ENCODE measurements at places on chromosomes 2 and 18.
A peak's percentile ranks its signal among the peaks of the same experiment; 100 is the strongest.

DNA sequence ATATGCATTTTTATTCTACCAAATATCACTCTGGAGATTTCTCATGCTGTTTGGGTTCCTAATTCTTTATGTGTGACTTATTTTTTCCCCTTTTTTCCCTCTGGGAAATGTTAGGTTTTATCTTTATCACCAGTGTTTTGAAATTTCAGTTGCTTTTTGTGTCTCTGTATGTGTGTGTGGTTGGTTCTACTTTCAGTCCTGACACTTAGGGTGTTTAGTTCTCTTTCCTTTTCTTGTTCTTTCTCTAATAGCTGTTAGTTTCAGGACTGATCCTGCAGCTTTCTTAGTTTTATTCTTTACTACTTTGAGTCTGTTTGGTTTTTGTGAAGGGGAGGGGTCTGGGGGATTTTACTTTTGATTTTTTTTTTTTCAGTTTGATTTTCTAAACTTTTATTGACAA is 23.1 kb downstream of the PPM1B start:
- no peak for DNase-seq

GRCh38 chr2:168015274-168015953 is 232.0 kb downstream of the STK39 start:
- no peak for DNase-seq

DNA sequence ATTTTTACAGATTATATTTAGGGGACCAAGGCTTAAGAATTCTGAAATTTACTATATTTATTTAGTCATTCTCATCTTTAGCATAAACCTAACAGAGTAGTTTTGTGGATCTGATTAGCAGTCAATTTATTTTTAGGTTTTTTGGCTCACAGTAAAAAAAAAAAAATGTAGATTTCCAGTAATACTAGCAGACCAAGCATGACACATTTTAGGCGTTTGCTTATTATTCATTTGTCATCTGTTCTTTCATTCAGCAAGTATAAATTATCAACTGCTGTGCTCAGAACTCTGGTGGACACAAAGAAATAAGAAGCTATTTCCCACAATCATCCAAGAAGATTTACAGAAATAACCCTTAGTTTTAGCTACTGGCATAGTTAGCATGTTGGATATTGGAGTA is 20.6 kb downstream of the PDE1A start:
- no peak for DNase-seq

GRCh38 chr2:200242570-200242969 is 63.9 kb upstream of the SPATS2L start:
- no peak for DNase-seq

DNA sequence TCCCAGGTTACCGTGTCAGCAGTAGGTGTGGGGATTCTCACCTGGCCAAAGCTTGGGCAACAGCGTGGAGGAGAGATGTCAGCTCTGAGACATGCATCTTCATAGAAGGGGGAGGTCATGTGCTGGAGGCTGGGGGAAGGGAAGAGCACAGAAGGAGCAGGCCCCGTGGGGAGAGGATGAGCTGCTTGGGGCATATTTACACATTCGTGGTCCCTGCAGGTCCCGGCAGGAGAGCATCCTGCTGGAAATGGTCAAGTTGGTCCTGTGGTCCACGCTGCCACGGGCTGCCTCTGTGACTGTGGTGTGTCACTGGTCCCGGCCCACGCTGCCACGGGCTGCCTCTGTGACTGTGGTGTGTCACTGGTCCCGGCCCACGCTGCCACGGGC is 195.1 kb upstream of the TWIST2 start:
- no peak for DNase-seq

- no peak for DNase-seq
These were observed 29.9 kb downstream of the CTAGE1 start for GRCh38 chr18:22387787-22388186.

DNA sequence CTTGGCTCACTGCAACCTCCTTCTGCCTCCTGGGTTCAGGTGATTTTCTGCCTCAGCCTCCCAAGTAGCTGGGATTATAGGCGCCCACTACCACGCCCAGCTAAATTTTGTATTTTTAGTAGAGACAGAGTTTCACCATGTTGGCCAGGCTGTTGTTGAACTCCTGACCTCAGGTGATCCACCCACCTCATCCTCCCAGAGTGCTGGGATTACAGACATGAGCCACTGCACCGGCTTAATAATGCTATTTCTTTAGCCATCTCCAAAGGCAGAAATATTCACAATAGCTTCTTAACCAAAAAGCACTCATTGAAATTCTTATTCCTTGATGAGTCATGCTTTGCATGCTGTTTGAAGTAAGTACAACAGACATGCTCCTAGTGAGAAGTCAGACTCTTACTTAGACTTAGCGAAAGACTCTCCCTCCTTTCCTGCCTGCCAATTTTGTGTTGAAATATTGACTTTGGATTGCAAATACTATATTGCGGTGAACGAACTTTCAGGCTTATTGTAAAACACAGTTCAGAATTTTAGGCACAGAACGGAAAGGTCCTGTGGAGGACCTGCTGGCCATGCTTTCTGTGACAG is 4.4 kb downstream of the ACTR3 start:
- peak; percentile 33 for DNase-seq

- DNase-seq: no peak
These were observed 871.8 kb downstream of the SLC4A3 start for GRCh38 chr2:220499225-220499624.

- no peak for DNase-seq
These were observed 2.4 kb upstream of the ZEB2 start for GRCh38 chr2:144522176-144522896.

DNA sequence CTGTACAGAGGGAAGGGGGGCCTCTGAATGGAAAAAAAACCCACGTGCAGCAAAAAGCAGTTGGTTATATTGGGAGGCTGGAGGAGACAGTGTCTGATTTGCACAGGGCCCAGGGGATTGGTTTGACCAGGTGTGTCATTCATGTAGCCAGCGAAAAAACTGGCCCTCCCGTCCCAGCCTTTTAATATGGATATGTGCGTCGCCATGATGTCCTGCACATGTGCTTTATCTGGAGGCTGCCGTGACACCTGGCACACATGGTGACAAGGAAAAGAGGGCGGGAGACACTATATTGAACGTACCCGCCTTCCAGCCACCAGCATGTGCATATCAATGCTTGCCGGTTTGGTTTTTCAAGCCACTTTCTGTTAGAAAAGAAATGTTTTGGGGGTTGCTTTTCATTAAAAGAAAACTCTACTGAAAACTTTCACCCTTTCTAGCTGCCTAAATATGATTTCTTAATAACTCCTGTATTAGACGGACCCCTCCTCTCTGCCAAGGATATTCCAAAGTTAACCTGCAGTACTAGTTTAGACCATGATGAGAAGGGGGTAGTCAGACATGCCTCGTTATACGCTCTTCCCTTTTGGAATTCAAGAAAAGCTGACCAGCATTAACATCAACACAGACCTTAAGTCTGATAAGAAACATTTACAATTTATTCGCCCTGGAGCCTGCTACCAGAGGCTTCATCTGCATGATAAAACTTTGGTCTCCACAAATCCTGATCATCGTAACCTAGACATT is 16.2 kb downstream of the SLC25A52 start:
- no peak for DNase-seq

DNA sequence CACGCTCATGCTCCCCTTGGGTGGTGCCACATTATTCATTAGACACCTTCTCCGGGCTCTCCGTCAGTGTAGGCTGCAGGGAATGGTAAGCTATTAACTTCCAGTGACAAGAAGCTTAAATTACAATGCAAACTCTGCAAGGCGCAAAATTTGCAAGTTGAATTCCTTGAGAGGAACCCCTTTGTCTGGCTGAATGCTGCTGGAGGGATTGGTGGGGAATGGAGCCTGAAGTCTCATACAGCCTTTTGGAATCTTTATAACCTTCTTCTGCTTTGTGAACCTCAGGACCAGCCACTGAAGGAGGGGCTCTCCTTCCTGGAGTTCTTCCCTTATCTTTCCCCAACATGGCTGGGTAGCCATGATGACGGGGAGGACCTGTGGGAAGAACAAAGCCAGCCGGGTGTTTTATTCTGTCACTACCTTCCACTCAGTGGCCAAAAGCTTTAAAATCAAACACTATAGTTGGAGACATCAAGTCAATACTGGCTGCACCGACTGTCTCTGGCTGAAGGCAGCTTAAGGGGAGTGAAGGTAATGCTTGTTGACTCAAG is 220.9 kb upstream of the EPHA4 start:
- no peak for DNase-seq

DNA sequence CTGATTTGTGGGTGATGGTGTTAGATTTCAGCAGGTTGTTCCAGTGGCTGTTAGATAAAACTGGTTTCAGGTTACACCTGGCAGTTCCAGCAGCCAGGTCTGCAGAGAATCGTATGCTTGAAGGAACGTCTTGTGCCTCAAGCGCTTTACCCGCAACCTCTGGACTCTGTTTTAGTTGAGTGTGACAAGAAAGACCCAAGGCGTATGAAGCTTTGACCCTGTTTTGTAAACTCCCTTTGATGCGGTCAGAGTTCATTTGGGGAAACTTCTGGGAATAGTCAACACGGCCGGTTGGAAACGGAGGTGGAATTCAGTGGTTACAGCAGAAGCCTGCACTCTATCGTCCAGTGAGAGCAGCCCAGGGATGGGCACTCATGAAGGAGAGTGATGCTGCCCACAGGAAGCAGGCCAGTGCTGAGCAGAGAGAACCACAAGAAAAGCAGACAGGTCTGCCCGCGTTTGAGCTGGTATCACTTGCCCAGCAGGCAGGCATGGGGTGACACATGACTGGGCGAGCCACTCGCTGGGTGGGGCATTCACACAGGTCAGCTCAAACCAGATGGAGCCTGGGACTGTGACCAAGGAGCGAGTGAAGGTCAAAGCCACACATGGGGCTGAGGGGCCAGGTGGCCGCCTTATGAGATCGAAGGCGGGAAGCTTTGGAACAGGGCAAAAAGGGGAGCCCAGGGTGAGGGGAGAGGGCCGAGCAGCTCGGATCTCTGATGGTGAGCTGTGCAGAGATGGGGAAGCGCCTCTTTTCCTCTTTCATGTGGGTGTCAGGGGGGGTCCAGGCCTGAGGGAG is 99.6 kb upstream of the MBOAT2 start:
- DNase-seq: no peak

GRCh38 chr2:193929131-193929530 is 1727.9 kb upstream of the SLC39A10 start:
- DNase-seq: no peak

GRCh38 chr2:47822518-47822917 is 39.6 kb downstream of the MSH6 start:
- no peak for DNase-seq

GRCh38 chr2:10449838-10450691 is 1.9 kb upstream of the ODC1 start:
- DNase-seq: no peak

GRCh38 chr2:62478093-62478580 is 27.9 kb downstream of the TMEM17 start:
- no peak for DNase-seq

DNA sequence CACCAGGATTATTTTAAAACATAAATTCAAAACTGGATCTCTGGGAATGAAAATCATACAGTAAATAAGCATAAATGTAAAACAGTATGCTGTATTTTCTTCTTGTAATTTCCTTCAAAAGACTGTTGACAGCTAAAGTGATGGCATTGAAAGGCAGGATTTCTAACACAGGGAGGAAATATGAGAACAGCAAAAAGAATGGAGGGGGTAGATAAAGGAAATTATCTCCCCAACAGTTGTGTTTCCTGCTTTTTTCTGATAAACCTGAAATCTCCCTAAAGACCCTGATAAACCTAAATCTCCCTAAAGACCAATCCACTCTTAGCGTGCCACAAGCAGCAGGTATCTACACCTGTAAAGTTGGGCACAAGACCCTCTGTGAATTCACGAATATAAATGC is 50.8 kb downstream of the PIAS2 start:
- DNase-seq: no peak

GRCh38 chr2:101818531-101819451 is 121.3 kb downstream of the MAP4K4 start:
- no peak for DNase-seq

DNA sequence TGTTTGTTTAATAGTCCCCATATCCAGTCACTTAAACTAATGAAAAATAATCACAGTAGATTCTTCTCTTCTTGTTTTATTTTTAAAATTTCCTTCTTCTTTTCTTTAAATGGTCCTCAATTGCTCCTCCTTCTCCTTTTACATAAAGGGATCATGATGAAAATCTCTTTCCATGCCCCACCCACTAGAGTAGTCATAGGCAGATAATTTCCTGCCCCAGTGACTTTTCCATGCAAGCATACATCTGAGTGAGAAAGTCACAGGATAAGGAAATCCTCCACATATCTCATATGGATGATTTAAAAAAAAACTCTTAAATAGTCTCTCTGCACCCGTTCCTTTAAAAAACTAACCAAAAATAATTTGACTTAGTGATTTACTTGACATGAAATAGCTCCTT is 552.3 kb upstream of the SETBP1 start:
- DNase-seq: no peak

- DNase-seq: no peak
These were observed 21.9 kb upstream of the ALPI start for GRCh38 chr2:232434091-232434490.

DNA sequence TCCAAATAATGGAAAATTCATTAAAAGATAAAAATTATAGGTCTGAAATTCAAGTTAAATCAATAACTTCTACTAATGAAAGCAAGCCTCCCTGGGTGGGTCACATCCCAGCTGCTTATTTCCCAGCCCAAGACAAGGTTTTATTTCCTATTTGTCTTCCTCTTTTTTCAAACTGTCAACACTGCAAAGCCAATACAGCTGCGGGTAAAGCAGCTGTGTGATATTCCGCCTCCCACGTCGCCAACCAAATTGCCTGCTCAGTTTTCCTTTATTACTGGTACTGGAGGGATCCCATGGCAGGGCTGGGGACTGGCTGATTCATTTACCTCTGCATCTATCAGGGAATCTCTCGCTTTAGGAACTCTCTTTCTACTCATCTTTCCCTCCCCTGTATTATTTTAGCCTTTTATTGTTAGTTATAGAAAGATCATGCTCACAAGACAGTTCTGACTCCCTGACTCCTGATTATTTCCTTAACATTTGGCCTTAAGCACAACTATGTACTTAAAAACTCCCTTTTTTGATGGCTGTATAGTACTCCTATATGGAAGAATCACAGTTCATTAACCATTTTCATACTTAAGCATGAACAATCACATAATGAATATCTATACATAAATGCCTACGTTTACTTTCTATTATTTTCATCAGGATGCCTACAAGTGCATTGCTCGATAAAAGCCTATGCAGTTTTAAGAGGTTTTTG is 253.1 kb downstream of the CDCA7 start:
- no peak for DNase-seq

- no peak for DNase-seq
These were observed 32.1 kb downstream of the CLASP1 start for GRCh38 chr2:121617042-121617599.

DNA sequence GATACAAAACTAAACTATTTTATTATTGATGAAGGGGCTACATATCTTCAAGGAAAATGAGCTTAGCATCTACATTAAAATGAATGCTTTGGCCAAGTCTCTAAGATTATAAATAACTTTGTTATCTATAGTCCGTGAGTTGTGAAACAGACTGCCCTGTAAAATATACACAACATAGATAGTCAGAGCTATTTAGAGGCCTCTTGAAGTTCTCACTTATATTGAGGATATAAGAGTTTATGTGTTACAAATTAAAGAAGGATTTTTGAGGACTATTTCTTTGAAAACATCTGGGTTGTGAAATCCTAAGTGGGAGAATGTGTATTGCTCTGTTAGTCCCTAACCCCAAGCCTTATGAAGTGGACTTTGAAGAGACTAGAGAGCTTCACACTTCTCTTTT is 292.0 kb upstream of the CDH2 start:
- no peak for DNase-seq
